ENCODE measurements at places on chromosomes 16 and 17. TPM values are rescaled to one million over a fixed set of nuclear protein-coding genes. Genes with fewer than 3 reads are reported as not detected.

Gene TBC1D3D
- 0.24 TPM for total RNA-seq

Gene FBXW10B
- 1.1 TPM for total RNA-seq

Gene MYL4
- 5,885 TPM for total RNA-seq

Gene NPTX1
- not detected for total RNA-seq

Gene TMEM235
- total RNA-seq, result not detected

Gene UTP18
- 13.6 TPM for total RNA-seq

GRCh38 chr17:45844695-45845375, at the start of gene SPPL2C:
Gene SPPL2C (plus strand): TSS chr17:45844881. CDS start chr17:45844907, 26 bp downstream.
- DNase-seq, result no peak

DNA sequence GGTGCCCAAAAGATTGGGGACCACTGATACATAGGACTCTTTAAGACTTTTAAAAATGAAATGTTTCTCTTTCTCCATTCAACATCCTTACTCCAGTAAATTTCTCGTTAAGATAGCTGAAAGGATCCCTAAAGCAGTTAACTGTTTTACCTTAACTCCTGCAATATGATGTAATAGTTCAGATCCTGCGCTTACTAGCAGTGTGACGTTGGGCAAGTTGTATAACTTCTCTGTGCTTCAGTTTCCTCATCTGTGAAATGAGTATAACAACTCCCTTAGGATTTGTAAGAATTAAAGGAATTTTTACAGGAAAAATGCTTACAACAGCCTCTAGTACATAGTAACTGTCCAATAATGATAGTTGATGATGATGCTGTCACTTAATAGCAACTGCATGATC, 158.9 kb downstream of the TANC2 start:
- DNase-seq, result no peak

DNA sequence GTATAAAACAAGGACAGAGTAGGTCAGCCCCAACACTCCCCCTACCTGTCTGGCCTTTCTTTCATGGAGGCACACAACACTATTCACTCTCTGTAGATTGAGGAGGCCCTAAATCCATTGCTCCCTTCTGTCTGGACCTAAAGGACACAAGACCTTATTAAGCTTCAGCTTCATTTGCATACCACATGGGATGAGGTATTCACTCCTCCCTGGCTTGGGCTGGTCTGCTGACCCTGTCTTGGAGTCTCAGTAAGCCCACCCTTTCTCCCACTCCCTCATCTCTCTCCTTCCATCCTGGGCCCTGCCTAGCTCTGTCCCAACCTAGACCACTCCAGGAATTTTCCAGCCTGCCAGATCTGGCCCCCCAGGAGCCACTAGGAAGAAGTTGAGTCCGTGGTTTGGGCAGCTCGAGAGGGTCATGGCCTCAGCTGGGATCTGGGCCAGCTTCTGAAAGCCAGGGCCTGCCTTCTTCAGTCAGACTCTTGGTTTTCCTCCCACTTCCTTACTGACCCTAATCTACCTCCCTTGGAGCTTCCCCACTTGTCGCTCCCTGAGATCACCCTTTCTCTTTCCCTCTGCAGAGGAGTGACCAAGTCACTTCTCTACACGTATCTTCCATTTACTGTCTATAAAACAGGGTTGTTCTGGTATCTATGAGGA, 6.5 kb upstream of the LLGL1 start:
- peak; percentile 53 for DNase-seq

- no peak for DNase-seq
Measured at GRCh38 chr16:47774661-47775060, 313.5 kb downstream of the PHKB start.

DNA sequence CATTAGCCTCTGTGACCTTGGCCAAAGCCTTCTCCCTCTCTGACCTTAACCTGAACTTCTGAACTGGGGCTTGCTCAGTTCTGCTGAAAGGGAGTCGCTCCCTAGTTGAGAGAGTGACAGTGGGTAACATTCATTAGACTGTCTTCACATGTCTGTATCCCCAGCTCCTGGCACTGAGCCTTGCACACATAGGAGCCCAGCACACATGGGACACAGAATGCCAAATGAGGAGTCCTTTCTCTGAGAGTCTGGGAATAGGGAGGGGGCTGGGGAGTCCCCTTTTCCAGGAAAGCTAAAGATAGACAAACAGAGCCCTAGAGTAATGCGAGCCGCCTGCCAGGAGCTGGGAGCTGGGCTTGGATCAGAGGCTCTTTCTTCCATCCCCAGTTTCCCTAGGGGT, 2.5 kb downstream of the TAC4 start:
- peak; percentile 57 for DNase-seq

DNA sequence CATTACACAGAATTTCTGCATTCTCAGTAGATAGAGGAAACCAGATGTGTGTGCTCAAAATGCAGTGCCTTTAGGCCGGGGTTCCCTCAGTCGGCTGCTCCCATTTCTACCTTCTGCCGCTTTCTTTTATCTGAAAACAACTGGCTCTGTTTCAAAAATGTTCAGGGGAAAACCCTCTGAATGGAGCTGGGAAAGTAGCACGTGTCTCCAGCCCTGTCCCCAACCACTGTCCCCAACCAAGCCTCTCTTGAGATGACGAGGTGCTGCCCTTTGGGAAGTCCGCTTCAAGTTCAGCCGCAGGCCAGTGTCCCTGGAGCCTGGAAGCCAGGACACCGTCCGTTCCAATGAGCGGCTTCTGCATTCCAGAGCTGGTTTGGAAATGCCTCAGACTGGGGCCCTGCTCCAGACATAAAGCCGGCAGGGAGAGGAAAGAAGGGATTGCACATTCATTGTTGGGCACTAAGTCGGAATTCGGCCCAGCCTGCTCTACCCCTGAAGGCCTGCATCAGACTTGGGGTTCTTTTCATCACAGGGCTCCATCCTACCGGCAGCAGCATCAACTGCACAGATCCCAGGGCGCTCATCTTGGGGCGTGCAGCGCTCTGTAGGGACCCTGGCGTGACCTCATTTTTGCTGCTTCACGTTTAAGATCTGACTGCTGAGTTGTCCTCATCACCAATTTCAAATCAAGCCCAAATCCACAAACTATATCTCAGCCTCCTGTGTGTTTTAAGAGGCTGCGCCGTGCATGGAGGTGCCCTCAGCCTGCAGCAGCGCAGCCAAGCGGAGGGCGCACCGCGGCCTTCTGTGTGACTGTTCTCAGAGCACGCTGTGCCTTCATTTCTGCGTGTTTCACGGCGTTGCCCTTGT, 111.3 kb downstream of the BANP start:
- DNase-seq, result peak; percentile 81

DNA sequence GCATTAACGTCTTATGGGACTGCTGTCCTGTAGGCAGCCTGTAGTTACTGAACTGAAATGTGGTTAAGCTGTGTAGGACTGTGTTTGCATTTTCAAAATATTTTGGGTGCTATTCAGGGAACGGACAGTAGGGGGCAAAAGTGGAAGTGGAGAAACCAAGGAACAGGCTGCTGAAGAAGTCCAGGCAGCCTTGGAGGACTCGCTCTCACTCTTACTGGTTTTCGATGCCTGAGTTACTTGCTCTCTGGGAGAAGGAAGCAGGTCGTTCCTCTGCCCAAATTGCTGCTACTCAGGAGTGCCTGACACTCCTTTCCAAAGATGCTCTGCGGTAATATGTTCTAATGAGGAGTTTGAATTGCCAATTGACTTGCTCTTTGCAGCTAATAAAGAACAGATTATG, 64.5 kb upstream of the RBFOX1 start:
- no peak for DNase-seq

- DNase-seq, result peak; percentile 66
Measured at GRCh38 chr17:19021622-19022083, 17.1 kb upstream of the FAM83G start.

- DNase-seq, result no peak
Measured at GRCh38 chr17:61461967-61462718, 9.9 kb downstream of the TBX4 start.

DNA sequence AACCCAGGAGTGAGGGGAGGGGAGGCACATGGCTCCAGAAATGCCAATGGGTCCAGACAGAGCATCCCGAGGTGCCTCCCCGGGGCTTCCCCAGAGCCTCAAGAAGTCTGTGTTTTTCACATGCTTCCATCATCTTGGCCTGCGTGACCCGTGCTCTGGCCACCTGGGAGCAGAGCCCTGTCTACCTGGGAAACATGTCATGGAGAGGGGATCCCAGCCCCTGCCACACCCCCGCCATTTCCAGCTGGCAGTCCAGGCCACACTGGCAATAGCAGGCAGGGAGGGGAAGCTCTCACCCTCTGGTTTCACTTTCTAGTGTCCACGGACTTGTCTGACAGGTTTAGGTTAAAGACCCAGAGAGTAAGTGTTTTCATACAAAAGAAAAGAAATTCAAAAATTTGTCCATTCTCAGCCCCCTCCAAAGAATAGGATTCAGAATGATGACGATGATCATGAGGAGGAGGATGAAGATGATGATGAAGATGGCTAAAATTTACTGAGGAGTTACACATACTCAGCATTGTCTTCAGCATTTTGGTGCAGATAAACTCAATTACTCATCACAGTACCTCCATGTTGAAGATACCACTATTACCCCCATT, 9.0 kb downstream of the SMIM5 start:
- DNase-seq, result no peak

DNA sequence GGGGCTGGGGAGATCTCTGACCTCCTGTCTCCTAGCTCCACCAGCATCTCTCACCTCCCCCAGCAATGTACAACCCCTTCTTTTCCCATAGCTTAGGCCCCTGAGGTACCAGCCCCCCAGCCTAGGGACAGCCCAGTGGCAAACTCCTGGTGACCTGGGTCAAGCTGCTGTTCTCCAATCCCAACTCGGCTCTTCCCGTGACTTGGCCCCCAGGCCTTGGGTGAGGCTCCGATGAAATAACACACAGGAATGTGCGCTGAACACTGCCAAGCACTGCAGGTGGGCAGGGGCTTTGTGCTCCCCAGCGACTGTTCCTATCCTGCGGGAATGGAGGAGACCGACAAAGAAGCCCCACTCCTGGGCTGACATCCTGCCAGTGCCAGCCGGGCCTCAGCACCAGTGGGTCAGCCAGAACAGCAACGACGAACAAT, 63.7 kb upstream of the AMZ2 start:
- no peak for DNase-seq

- DNase-seq, result peak; percentile 90
Measured at GRCh38 chr17:50177983-50178834, 12.4 kb downstream of the SGCA start.

DNA sequence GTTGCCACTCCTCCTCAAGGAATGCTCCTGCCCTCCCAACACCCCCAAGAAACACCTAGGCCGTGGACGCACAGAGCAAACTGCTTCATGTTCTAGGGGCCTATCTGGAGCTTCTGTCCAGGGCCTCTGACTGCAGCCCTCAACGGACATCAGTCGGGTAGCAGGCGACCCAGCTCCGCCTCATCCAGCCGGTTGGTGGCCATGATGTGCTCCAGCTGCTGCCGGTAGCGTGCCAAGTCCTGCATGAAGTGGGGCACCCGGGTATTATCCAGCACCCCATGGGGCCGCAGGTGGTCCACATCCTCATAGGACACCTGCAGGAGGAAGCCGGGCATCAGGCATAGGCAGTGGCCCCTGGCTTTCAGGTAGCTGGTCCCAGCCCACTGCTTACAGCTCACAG, 6.3 kb downstream of the NOL3 start:
- DNase-seq, result no peak

- peak; percentile 27 for DNase-seq
Measured at GRCh38 chr17:38673707-38674013, 1.1 kb downstream of the EPOP start.

DNA sequence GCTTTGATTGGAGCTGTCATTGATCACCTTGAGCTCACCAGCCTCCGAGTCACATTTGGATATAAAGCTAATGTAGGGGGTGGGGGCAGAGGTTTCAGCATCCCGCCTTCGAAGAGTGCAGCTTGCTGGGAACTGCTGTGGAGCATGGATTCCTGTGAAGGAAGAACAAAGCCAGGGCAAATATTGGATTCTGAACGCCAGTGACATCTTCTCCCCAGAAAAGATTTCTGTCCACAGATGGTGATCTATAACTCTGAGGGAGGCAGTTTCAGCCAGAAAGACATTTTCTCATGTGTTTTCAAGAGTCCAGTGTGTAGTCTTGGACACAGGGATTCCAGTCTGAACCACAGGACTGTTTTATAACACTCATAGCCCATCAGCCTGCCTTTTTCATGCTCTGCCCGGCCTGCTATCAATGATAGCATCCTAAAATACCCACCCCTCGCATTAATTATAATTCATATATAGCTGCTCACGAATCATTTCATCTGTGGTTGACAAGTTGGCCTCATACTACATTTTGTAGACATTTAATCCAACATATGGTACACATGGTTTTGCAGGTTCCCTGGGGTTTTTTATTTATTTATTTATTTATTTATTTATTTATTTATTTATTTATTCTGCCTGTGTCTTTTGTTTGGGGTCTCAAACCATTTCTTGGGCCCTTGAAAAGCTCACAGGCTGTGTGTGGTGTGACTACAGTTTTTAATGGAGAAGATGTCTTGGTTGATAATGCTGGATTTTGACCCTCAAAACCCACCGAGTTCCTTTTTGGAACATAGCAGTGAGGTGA, 47.1 kb upstream of the SALL1 start:
- no peak for DNase-seq

GRCh38 chr17:12806630-12807029, 17.3 kb downstream of the ARHGAP44 start:
- DNase-seq, result no peak

DNA sequence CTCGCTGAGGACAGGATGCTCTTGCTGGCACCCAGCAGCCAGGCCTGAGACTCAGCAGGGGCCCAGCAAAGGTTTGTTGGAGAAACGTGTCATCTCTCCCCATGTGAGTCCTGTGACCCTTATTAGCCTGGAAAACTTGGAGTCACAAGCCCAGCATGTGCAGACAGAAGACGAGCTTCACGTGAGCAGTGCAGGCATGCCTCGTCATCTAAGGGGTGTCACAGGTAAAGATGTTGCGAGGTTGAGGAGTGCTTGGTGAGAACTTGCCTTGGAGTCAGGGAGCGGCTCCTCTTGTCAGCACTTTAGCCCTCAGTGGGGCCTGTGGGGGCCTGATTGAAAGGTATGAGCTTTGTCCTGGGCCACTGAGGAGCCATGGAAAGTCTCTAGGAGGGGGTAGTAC, 2.1 kb upstream of the CTRL start:
- DNase-seq, result no peak

DNA sequence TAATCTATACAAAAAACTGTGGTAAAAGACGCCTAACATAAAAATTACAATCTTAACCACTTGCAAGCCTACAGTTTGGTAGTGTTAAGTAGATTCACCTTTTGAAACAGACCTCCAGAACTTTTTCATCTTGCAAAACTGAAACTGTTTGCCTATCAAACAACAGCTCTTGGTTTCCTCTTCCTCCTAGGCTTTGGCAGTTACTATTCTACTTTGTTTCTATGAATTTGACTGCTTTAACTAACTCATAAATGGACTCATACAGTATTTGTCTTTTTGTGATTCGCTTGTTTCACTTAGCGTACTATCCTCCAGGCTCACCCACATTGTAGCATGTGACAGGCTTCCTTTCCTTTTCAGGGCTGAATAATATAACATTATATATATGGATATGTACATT, 97.0 kb downstream of the PRKCA start:
- no peak for DNase-seq

DNA sequence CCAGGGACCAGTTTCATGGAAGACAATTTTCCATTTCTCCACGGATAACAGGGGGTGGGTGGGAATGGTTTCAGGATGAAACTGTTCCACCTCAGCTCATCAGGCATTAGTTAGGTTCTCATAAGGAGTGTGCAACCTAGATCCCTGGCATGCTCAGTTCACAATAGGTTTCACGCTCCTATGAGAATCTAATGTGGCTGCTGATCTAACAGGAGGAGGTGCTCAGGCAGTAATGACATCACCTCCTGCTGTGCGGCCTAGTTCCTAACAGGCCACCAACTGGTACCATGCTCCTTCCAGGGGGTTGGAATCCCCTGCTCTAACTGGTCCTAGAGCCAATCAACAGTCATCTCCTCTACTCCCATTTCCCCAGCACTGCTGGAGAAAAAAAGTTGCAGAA, 19.9 kb downstream of the TEX14 start:
- DNase-seq, result no peak
